Central memory CD4-positive, alpha-beta T cell (primary cell): ENCODE measurements at places on chromosomes 1 and 21.

DNA sequence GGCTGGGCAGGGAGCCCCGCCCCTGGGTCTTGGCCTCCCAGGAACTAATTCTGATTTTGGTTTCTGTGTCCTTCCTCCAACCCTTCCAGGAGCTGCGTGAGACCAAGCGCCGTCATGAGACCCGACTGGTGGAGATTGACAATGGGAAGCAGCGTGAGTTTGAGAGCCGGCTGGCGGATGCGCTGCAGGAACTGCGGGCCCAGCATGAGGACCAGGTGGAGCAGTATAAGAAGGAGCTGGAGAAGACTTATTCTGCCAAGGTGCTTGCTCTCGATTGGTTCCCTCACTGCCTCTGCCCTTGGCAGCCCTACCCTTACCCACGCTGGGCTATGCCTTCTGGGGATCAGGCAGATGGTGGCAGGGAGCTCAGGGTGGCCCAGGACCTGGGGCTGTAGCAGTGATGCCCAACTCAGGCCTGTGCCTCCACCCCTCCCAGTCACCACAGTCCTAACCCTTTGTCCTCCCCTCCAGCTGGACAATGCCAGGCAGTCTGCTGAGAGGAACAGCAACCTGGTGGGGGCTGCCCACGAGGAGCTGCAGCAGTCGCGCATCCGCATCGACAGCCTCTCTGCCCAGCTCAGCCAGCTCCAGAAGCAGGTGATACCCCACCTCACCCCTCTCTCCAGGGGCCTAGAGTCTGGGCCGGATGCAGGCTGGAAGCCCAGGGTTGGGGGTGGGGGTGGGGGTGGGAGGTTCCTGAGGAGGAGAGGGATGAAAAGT lies 18.5 kb upstream of the SEMA4A start:
- DNase-seq, result no peak

GRCh38 chr1:191974004-191974403 lies 184.3 kb upstream of the RGS18 start:
- no peak for DNase-seq

- DNase-seq, result no peak
Measured at GRCh38 chr21:43987509-43987908, 24.6 kb upstream of the TRAPPC10 start.

DNA sequence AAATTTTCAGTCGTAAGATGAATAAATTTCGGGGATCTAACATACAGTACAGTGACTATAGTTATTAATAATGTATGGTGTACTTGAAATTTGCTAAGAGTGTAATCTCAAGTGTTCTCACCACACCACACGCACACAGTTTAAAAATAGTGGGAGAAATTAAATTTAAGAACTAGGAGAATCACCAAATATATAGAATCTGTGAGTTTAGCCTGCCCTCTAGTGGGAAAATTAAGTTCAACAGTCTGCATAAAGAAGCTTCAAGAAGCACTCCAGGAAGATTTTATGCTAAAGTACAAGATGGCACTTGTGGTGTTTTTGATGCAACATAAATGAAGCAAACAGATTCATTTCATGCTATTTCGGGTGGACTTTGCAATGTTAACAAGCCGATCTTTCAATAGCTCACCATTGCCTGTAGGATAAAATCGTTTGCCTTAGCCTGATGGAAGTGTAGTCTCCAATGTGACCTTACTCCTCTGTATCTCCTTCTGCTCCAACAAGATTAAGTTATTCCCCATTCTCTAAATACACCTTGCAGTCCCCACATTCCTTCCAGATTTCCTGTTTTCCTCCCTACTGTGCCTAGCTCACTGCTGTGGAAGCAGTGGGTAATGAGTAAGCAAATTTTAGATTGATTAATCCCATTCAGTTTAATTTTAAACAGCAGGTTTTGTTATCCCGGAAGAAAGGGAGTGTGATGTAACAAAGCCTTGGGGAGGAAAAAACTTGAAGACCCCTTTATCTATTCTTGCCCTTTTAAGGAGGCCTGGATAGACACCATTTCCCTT lies 8.7 kb upstream of the PIK3C2B start:
- peak; percentile 69 for DNase-seq

GRCh38 chr1:73998348-73998959 lies 199.5 kb downstream of the LRRIQ3 start:
- no peak for DNase-seq
